ENCODE measurements at places on chromosomes 11 and 22.

- DNase-seq: no peak
These were observed 123.6 kb downstream of the CCDC34 start for GRCh38 chr11:27239305-27239942.

- DNase-seq: peak; percentile 11
These were observed 40.3 kb upstream of the TTLL12 start for GRCh38 chr22:43227239-43227630.

DNA sequence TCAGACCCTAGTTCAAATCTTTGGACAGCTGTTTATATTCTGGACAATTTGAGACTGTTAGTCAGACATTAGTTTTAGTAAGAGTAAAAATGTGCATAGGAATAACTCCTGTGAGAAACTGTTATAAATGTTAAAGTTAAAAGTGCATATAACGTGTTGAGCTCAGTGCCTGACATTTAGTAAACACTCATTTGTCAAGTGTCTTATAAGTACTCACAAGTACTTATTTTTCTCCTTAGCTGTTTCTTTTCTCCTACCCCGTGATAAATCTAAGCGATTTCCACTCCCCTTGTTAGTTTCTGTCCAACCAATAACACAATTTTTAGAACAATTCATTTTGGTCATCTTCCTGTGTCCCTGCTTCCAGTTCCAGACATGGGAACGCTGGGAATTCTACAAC lies 59.3 kb downstream of the LRRC4C start:
- no peak for DNase-seq

DNA sequence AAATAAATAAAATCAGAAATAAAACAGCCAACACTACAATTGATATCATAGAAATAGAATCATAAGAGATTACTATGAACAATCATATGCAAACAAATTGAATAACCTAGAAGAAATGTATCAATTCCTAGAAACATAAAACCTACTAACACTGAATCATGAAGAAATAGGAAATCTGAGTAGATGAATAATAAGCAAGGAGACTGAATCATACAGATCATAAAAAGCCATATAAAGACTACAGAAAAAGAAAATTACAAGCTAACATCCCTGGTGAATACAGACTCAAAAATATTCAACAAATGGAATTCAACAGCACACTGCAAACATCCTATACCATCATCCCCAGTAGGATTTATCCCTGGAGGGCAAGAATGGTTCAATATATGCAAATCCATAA lies 135.6 kb downstream of the SBF2 start:
- no peak for DNase-seq

GRCh38 chr11:64185175-64185692 lies 737 bp upstream of the STIP1 start:
- peak; percentile 83 for DNase-seq

DNA sequence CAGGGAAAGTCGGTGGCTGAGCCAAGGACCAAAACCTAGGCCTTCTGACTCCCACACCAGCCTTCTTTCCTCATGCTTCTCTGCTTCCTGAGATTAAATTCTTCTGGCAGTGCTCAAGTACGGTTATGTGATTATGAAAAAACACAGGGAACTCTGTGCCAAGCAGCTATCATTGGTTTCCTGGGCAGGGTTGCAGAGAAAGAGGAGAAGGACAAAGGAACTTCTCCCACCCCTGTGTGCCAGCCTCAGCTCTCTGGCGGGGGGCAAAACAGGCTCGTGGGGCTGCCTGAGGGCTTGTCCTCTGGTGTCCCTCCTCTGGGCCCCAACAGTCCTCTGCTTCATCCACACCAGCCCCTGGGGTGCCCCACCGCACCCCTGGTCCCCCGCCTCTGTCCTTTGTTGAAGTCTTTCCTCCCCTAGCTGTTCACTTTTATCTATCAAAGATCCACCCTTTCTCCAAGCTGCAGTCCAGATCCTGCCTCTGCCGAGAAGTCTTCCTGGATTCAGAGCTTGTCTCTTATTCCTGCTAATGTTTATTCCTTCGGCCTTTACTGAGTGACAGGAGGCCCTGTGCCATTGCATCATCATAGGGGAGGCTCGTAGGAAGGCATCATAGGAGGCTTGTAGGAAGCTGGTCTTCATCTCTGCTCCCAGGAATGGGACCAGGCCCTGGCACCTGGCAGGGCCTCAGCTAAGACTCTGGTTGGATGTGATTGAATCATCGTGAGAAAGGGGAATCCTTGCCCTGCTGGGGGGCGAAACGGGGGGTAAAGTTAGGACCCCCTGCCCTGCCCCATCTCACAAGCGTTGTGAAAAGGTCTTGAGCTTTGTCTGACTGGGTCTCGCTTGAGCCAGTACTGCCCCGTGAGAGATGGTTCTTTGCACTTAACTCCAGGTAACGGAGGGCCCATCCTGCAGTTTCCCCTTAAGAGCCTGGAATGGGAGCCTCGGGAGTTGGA lies 11.5 kb upstream of the FTH1 start:
- DNase-seq: peak; percentile 55

GRCh38 chr22:45228401-45228754 lies 12.3 kb downstream of the KIAA0930 start:
- no peak for DNase-seq

DNA sequence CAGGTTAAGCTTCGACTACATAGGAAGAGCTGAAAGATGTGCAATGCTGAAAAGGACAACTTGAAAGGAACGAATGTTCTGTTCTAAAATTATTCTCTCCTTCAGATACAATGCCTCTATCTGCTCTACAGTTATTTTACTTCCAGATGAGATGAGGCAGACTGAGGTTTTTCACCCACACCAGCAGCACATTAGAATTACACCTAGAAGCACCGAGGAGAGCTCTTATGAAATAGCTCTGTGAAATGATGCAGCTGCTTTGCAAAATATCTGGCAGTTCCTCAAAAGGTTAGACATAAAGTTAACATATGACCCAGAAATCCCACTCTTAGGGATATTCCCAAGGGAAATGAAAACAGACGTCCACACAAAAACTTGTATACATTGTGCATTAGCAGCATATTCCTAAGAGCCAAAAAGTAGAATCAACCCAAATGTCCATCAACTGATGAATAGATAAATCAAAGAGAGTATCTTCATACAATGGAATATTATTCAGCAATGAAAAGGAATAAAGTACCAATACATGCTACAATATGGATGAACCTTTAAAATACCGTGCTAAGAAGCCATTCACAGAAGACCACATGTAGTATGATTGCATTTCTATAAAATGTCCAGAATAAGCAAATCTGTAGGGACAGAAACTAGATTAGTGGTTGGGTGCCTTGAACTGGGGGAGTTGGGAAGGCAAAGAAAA lies 34.5 kb downstream of the WT1 start:
- no peak for DNase-seq

GRCh38 chr11:11856638-11857037 lies 14.9 kb downstream of the USP47 start:
- no peak for DNase-seq

DNA sequence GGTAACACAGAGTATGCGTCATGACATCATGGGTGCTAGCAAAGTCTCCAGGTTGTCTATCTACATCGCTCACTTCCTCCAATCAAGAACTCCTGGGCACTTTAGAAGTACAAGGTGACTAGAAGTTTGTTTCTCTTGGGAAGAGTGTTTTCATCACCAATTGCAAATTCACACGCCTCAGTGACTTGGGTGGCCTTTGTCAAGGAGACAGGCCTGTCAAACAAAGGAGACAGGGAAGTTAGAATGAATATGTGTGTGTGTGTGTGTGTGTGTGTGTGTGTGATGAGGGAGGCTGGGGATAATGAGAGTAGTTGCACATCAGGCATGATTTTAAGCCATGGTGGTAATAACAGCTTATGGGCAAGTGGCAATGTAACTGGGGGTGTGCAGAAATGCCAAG lies 953.2 kb downstream of the OPCML start:
- no peak for DNase-seq

DNA sequence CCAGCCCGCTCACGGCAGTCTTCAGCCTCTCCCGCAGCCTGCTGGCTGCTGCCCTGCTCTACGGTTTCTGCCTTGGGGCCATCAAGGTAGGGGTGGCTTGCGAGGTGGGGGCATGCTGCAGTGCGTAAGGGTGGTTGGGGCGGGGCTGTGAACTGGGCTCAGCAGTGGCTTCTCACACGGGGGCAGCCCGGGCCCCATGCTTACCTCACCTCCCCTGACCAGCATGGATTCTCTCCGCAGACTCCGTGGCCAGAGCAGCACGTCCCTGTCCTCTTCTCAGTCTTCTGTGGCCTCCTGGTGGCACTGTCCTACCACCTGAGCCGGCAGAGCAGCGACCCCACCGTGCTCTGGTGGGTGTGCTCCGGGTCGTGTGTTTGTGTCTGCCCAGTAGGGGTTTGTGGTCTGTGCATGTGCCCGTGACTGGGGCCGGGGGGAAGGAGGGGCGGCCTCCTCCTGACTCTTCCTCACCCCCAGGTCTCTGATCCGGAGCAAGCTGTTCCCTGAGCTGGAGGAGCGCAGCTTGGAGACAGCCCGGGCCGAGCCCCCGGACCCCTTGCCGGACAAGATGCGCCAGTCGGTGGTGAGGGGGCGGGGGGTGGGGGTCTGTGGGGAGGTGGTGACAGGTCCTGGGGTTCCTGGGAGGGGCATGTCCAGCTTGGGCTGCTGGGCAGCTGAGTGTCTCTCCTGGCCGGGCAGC lies 9.5 kb downstream of the PCNX3 start:
- DNase-seq: no peak

GRCh38 chr11:117300773-117301172 lies 9.6 kb downstream of the BACE1-AS start:
- DNase-seq: no peak

DNA sequence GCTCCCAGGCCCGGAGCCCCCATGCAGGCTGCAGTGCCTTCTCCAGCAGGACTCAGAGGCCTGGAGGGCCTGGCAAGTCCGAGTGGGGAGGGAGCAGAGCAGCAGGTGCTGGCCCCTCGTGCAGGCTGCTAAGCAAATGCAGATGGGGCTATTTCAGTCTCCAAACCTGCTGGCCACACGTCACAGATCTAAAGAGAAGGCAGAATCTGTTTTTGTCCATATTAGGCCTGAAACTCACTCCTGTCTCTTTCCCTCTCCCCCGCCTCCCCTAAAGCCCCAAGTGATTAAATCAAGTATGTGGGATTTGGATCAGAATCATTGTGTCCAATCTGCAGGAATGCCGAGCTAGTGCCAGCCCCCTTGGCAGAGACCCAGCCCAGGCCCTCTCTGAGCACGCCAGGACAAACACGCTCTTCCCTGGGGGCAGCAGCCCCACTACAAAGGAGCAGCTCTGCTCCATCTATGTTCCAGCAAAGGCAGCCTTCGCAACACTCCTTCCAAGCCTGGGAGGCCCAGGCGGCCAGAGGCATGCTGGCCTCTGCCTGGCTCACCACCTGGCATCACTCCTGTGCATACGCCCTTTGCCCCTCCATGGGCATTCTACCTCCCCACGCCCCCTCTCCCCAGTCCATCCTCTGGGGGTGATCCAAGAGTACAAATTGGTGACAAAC lies 26.5 kb downstream of the RPL27A start:
- DNase-seq: no peak

- DNase-seq: no peak
These were observed 6.8 kb upstream of the SUN2 start for GRCh38 chr22:38762551-38762983.

- DNase-seq: no peak
These were observed 62.5 kb upstream of the PPARA start for GRCh38 chr22:46087816-46088277.

DNA sequence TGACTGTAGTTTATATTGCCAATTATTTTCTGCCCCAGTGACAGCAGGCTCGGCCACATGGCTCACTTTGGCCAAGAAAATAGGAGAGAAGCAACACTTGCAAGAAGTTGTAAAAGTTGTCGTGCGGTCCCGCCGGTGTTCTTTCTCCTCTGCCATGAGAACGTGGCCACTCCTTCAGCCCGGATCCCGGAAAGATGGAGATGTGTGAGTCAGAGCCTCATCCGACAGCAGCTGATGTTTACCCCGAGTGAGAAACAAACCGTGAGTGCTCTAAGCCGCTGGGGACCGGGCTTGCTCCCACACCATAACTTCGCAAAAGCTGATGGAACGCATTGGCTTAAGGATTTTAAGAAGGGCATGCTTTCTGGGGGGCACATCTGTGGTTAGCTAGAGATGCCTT lies 157.0 kb downstream of the CACNA1I start:
- DNase-seq: peak; percentile 25

GRCh38 chr22:31969789-31970489 lies 25.6 kb downstream of the YWHAH start:
- DNase-seq: peak; percentile 88

DNA sequence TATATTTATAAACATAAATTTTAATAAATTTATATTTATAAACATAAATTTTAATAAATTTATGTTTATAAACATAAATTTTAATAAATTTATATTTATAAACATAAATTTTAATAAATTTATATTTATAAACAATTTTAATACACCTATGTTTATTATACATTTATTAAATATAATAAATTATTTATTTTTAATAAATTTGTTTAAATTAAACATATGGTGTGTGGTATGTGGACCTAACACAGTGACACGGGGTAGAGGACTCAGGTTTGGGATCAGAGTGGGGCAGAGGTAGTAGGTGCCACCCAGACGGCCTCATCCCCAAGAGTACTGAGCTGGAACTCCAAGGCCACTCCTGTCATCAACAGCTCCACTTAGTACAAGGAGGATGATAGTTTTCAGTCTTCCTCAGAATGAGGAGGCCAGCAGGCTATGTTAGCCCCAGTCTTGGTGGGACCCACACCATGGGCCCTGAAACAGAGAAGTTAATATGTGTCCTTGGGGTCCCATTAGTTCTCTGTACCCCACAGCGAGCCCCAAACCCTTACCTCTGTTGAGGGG lies 46.7 kb upstream of the BID start:
- DNase-seq: no peak

- DNase-seq: no peak
These were observed 9.7 kb downstream of the TMEM45B start for GRCh38 chr11:129825380-129825779.

- DNase-seq: no peak
These were observed 7.4 kb upstream of the VWCE start for GRCh38 chr11:61302550-61302949.

DNA sequence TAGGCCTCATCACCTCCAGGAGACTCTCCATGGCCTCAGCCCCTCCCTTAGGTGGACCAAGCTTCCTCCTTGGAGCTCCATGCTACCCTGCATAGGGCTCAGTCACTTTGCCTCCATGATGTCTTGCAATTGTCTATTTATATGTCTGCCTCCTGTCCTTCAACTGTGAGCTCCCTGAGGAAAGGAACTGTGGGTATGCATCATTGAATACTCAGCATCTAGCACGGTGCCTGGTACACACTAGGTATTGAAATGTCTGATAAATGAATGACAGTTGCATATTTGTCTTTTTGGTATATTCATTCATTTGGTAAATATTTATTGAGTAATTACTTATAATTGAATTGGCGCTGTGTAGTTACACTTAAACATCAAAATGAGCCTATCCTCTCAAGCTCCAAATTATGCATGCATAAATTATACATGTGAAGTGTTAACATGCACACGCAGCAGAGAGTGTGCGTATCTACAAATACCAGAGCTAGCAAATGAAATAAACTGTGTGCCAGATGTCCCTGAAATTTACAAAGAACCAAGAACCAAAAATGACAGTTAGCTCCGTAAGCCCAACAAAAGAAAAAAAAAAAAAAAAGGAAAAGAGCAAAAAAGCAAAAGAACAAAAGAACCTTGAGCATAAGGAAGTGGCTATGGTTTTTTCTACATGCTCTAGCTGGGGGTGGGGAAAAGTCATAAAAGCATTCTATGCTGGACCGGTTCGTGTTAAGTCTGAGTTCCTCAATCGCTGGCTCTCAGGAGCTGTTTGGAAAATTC lies 25.2 kb downstream of the GRAP2 start:
- peak; percentile 54 for DNase-seq

GRCh38 chr11:57638005-57638781 lies 11.5 kb downstream of the YPEL4 start:
- peak; percentile 87 for DNase-seq

Measured in small intestine (tissue), 16 donors.